ENCODE measurements at places on chromosomes 7 and 10. TPM values are rescaled to one million over a fixed set of nuclear protein-coding genes. Genes with fewer than 3 reads are reported as not detected.

ICA1 gene
- 3.7 TPM for total RNA-seq

TCF7L2 gene
- 34.4 TPM for total RNA-seq

PILRA gene
- 0.92 TPM for total RNA-seq

ELN gene
- 8,224 TPM for total RNA-seq

GDF2 gene
- not detected for total RNA-seq

DUSP5 gene
- 4.8 TPM for total RNA-seq

ZNF33B gene
- 6.6 TPM for total RNA-seq

GRCh38 chr10:63348245-63348850 is 117.4 kb downstream of the JMJD1C start:
- peaks cover 2% of the 10 kb centered on the region for H3K36me3 ChIP-seq
- DNase-seq, result no peak
- H3K4me3 ChIP-seq, result no peak overlapping the region
- H3K27me3 ChIP-seq, result no peaks in the 10 kb centered on the region

GRCh38 chr7:151327659-151328058 is 14.0 kb upstream of the NUB1 start:
- peaks cover 8% of the 10 kb centered on the region for H3K27me3 ChIP-seq
- no peak overlapping the region for H3K27ac ChIP-seq
- H3K4me3 ChIP-seq, result no peak overlapping the region

DNA sequence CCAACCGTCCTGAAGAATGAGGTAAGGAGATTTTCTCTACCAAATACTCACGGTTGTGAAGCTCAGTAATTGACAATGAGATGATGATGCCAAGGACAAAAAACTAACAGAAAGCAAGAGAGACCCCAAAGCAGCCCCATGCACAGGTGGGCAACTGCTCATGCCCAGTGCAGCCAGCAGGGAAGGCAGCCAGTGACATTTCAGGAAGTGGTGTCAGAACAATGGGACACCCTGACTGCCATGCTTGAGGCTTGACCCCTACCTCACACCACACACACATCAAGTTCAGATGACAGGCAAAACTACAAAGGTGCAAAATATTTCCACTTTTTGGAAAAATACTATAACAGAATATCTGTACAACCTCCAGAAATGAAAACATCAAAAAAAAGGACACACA is 66.9 kb downstream of the CFAP46 start:
- H3K27ac ChIP-seq, result no peak overlapping the region
- H3K36me3 ChIP-seq, result peaks cover 4% of the 10 kb centered on the region
- DNase-seq, result peak; percentile 14
- H3K4me3 ChIP-seq, result no peak overlapping the region

- no peak overlapping the region for H3K27ac ChIP-seq
- H3K4me3 ChIP-seq, result no peak overlapping the region
- no peak for DNase-seq
- no peaks in the 10 kb centered on the region for H3K4me1 ChIP-seq
- H3K27me3 ChIP-seq, result no peaks in the 10 kb centered on the region
Measured at GRCh38 chr10:120588311-120588710, 131.3 kb downstream of the PLPP4 start.

- H3K4me1 ChIP-seq, result no peaks in the 10 kb centered on the region
- no peak overlapping the region for H3K4me3 ChIP-seq
- no peak overlapping the region for H3K27ac ChIP-seq
- no peaks in the 10 kb centered on the region for H3K36me3 ChIP-seq
- peaks cover 24% of the 10 kb centered on the region for H3K27me3 ChIP-seq
Measured at GRCh38 chr10:1153805-1154351, 97.7 kb downstream of the WDR37 start.

DNA sequence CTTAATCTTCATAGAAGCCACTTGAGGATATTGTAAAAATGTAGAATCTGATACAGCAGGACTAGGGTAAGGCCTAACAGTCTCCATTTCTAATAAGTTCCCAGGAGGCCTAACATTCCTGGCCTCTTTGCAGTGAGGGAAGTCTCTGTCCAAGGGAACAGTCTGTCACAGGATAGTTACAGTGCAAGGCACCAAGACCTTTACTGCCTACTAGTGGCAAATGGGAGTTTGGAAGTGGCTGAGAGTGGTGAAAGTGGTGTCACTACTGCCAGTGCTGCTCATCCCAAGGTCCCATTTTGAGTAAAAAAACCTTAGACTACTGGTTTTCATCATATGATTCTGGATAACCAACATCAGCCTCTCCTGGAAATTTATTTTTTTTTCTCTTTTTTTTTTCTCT is 619.5 kb upstream of the SEMA3D start:
- no peak overlapping the region for H3K4me3 ChIP-seq
- no peaks in the 10 kb centered on the region for H3K36me3 ChIP-seq
- no peak for DNase-seq

GRCh38 chr7:81887098-81888090 is 117.5 kb upstream of the HGF start:
- no peak overlapping the region for H3K4me3 ChIP-seq
- H3K27ac ChIP-seq, result no peak overlapping the region
- peaks cover 1% of the 10 kb centered on the region for H3K36me3 ChIP-seq
- H3K4me1 ChIP-seq, result peaks cover 13% of the 10 kb centered on the region
- no peak for DNase-seq

- no peaks in the 10 kb centered on the region for H3K27me3 ChIP-seq
- no peaks in the 10 kb centered on the region for H3K36me3 ChIP-seq
- H3K4me3 ChIP-seq, result peak within 1 kb of the TSS; percentile 70
- peaks cover 28% of the 10 kb centered on the region for H3K4me1 ChIP-seq
- no peak within 1 kb of the TSS for H3K27ac ChIP-seq
Measured at GRCh38 chr7:16465469-16466361, at the start of gene SOSTDC1. Gene SOSTDC1 (minus strand): TSS chr7:16465738. CDS start chr7:16465668, 70 bp downstream.

- H3K27me3 ChIP-seq, result no peaks in the 10 kb centered on the region
- peaks cover 31% of the 10 kb centered on the region for H3K4me1 ChIP-seq
- DNase-seq, result no peak
- H3K27ac ChIP-seq, result peak overlapping the region; percentile 100
- peak overlapping the region; percentile 100 for H3K4me3 ChIP-seq
Measured at GRCh38 chr10:99430116-99430450, 341 bp downstream of the GOT1 start.

DNA sequence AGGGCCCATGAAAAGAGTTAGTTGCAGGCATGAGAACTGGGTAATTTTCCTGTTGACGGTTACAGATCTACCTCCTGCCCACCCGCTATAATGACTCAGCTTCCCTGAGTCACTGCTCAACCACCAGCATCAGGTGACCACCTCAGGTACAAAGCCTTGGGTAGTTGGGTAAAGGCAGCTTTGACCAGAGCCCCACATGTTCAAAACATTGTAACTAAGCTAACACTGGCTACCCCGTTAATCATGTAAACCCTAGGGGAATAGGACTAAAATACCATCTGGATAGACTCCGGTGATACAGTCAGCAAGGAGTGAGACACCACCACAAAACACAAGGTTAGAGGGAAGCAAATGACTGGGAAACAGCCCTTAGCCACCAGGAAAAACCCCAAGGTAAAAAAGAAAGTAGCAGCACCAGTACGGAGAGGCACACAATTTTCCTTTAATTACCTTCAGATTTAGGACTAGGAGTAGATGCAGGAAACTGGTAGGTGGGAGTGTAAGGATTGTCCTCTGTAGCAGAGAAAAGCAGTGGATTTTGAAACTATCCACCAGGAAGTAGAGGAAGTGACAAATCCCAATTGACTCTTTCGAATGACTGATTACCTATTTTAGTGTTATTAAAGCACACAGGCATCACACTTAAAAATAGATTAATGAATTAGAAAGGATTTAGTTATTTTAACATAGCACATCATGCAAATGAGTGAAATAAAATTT is 103.5 kb upstream of the PDLIM1 start:
- H3K27ac ChIP-seq, result no peak overlapping the region
- no peak for DNase-seq
- H3K4me3 ChIP-seq, result no peak overlapping the region
- peaks cover 45% of the 10 kb centered on the region for H3K4me1 ChIP-seq
- peaks cover 3% of the 10 kb centered on the region for H3K36me3 ChIP-seq
- peaks cover 1% of the 10 kb centered on the region for H3K27me3 ChIP-seq

- H3K27me3 ChIP-seq, result no peaks in the 10 kb centered on the region
- H3K27ac ChIP-seq, result peak overlapping the region; percentile 84
- H3K36me3 ChIP-seq, result peaks cover 5% of the 10 kb centered on the region
- DNase-seq, result no peak
- H3K4me3 ChIP-seq, result peak overlapping the region; percentile 2
- H3K4me1 ChIP-seq, result peaks cover 58% of the 10 kb centered on the region
Measured at GRCh38 chr10:132411561-132412253, 14.7 kb downstream of the PWWP2B start.

GRCh38 chr7:155916926-155917655 is 104.8 kb upstream of the SHH start:
- peaks cover 27% of the 10 kb centered on the region for H3K27me3 ChIP-seq
- H3K4me3 ChIP-seq, result no peak overlapping the region
- DNase-seq, result no peak
- peaks cover 14% of the 10 kb centered on the region for H3K4me1 ChIP-seq

DNA sequence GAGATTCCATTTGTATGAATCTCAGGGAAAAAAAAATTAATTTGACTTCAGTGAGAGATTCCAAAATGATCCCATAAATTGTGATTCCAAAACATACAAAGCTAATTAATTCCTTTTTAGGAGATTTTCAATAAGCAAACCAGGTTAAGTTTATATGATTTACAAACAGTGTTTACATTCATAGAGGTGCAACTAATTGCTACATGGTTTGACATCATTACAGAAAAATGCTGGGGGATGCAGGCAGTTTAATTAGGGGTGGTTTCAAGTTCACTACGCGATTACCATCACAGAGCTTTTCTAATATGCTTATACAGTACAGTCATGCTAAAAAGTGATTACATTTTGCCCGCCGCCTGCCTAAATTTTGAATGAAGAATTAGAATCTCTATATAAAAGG is 143.2 kb upstream of the MGMT start:
- no peaks in the 10 kb centered on the region for H3K36me3 ChIP-seq
- no peak overlapping the region for H3K4me3 ChIP-seq
- no peak for DNase-seq
- no peak overlapping the region for H3K27ac ChIP-seq

GRCh38 chr10:84676536-84676935 is 348.1 kb downstream of the CCSER2 start:
- no peak overlapping the region for H3K4me3 ChIP-seq
- no peak for DNase-seq

DNA sequence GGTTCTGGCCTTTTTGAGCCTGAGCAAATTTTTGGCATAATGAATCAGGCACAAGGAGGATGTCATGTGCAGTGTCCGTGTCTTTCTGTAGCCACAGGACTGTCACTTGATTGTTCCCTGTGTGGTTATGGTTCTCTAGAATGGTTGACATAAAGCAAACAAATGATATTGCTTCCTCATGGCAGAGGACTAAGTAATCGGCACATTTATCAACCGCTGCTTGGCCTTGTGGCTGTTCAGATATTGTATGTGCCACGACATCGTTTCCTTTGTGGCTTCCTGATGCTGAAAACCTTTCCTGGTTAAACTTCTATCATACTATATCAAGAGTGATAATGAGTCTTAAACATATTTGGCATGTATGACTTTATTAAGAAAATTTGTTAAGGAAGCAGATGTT is 598.8 kb downstream of the SUGCT start:
- H3K4me3 ChIP-seq, result no peak overlapping the region
- H3K27ac ChIP-seq, result no peak overlapping the region
- DNase-seq, result no peak
- H3K27me3 ChIP-seq, result no peaks in the 10 kb centered on the region
- H3K4me1 ChIP-seq, result peaks cover 10% of the 10 kb centered on the region

- H3K27ac ChIP-seq, result peak overlapping the region; percentile 78
- DNase-seq, result no peak
- H3K4me1 ChIP-seq, result peaks cover 82% of the 10 kb centered on the region
- no peaks in the 10 kb centered on the region for H3K27me3 ChIP-seq
- no peak overlapping the region for H3K4me3 ChIP-seq
Measured at GRCh38 chr7:99108613-99109012, 35.3 kb downstream of the SMURF1 start.

GRCh38 chr7:45185028-45185863 is 27.7 kb downstream of the RAMP3 start:
- H3K36me3 ChIP-seq, result no peaks in the 10 kb centered on the region
- no peak overlapping the region for H3K4me3 ChIP-seq
- no peaks in the 10 kb centered on the region for H3K4me1 ChIP-seq
- no peak overlapping the region for H3K27ac ChIP-seq
- peaks cover 23% of the 10 kb centered on the region for H3K27me3 ChIP-seq

GRCh38 chr7:504221-505111 is 15.2 kb downstream of the PDGFA start:
- H3K4me1 ChIP-seq, result peaks cover 22% of the 10 kb centered on the region
- no peak overlapping the region for H3K27ac ChIP-seq
- peak; percentile 68 for DNase-seq
- peaks cover 19% of the 10 kb centered on the region for H3K36me3 ChIP-seq
- no peaks in the 10 kb centered on the region for H3K27me3 ChIP-seq
- no peak overlapping the region for H3K4me3 ChIP-seq

DNA sequence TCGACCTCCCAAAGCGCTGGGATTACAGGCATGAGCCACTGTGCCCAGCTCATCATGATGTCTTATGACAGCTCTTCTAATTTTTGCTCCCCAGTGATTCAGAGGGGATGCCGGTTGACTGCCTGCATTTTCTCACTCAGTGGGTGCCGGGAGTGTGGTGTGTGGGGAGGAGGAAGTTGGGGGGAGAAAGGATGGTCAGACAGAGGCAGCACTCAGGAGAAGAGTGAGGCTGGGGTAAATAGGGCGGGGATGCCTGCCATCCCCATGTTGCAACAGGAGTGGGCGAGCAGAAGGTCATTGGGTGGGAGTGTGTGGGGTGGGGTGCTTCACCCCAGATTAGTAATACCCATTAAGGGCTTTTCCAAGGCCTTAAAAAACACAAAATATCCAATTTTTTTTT is 3.5 kb upstream of the CCL24 start:
- H3K27ac ChIP-seq, result no peak overlapping the region
- no peaks in the 10 kb centered on the region for H3K4me1 ChIP-seq
- H3K4me3 ChIP-seq, result no peak overlapping the region
- no peaks in the 10 kb centered on the region for H3K36me3 ChIP-seq

- H3K4me1 ChIP-seq, result peaks cover 53% of the 10 kb centered on the region
- H3K27ac ChIP-seq, result no peak overlapping the region
- no peak overlapping the region for H3K4me3 ChIP-seq
- no peaks in the 10 kb centered on the region for H3K36me3 ChIP-seq
- DNase-seq, result no peak
Measured at GRCh38 chr10:28184810-28185209, 118.1 kb downstream of the MPP7 start.

DNA sequence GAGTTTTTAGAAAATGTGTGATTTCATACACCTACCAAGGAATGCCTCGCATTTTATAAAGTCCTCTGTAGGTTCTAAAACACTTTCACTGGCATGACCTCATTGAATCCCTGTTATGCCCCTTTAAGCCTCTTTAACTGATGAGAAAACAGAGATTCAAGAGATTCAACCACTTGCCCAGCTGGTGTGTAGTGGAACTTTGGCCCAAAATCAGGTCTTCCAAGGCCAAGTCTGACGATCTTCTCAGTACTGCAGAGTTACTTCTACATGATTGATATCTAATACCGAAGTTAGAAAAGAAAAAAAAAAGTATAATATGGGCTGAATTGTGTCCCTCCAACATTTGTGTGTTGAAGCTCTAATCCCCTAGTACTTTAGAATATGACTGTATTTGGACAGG is 202.0 kb downstream of the WDR11 start:
- peaks cover 8% of the 10 kb centered on the region for H3K4me1 ChIP-seq
- DNase-seq, result no peak
- no peaks in the 10 kb centered on the region for H3K27me3 ChIP-seq
- no peaks in the 10 kb centered on the region for H3K36me3 ChIP-seq
- H3K4me3 ChIP-seq, result no peak overlapping the region

- no peak for DNase-seq
- H3K4me3 ChIP-seq, result no peak overlapping the region
- H3K27ac ChIP-seq, result no peak overlapping the region
- H3K27me3 ChIP-seq, result no peaks in the 10 kb centered on the region
- no peaks in the 10 kb centered on the region for H3K36me3 ChIP-seq
- peaks cover 15% of the 10 kb centered on the region for H3K4me1 ChIP-seq
Measured at GRCh38 chr10:51447119-51447518, 252.3 kb downstream of the CSTF2T start.

- peaks cover 30% of the 10 kb centered on the region for H3K4me1 ChIP-seq
- no peak overlapping the region for H3K27ac ChIP-seq
- H3K4me3 ChIP-seq, result no peak overlapping the region
- DNase-seq, result no peak
- no peaks in the 10 kb centered on the region for H3K27me3 ChIP-seq
Measured at GRCh38 chr7:132298790-132299189, 277.5 kb downstream of the PLXNA4 start.
